ENCODE measurements at places on chromosomes 2 and 18.

GRCh38 chr18:48922801-48923730 is 27.7 kb downstream of the SMAD7 start:
- DNase-seq: peak; percentile 96

DNA sequence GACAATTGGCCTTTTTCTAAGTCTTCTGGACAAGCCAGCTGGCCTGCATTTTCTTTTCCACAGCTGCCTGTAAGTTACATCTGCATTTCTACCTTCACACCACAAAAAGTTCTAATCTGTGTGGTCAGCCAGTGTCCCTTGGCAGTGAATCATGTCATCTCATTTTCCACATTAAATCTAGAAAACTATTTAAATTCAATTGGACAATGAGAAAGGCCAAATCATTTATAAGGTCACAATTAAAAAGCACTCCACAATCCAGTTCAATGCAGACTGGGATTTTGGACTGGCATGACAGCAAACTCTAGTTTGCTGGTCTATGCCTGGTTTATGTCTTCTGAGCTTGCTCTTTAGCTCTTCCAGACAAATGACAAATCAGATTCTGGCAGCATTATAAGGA is 494.2 kb upstream of the SPHKAP start:
- DNase-seq: peak; percentile 40

DNA sequence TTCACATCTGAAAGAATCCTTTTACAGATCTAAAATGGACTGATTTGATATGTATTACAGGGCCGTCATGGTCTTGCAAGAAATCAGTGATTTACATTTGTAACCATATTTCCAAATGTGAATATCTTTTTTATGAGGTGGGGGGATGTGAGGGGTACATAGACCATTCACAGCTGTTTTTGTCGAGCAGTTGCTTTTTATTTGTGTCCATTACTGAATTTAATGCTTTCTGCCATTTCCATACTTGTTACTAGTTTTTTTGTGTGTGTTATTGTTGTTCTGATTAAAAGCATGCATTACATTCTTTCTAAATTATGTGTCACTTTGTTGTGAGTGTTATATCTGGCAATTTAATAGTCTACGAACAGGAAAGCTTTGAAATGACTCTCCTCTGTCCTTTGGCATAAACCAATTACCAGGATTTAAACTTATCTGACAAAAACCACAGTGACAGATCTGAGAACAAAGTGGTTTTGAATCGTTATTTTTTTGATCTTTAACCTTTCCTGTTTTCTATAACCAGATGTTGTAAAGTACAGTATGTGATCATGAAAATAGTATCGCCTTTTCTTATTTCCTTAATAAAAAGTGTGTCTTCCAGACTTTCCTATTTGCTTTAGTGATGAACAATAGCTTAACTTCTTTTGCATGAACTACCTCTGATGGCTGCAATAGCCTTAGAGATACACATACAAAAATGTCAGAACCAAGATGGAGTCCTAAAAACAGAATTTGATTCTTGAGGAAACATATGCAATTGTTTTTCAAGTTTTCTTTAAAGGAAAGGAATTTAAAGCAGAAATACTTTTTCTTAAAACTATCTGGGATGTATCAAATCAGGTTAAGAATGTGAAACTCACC is 354.2 kb upstream of the ACVR2A start:
- no peak for DNase-seq

DNA sequence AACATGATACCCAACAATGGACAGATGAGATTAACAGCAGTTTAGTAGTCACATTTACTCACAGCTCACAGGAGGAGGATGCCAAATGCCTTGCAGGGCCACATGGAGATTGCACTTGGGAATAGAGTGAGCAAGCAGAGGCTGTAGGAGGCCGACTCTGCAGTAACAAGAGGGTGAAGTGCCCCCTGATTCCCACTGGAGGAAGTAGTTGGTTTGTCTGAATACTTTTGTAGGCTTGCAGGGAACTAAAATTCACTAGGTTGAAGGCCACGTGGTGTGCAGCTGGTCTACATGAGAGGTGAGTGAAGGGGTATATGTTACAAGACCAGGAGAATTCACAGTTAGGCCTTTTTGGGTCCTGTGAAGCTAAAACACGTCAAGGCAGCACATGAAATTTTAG is 419.3 kb upstream of the TNP1 start:
- DNase-seq: peak; percentile 74

DNA sequence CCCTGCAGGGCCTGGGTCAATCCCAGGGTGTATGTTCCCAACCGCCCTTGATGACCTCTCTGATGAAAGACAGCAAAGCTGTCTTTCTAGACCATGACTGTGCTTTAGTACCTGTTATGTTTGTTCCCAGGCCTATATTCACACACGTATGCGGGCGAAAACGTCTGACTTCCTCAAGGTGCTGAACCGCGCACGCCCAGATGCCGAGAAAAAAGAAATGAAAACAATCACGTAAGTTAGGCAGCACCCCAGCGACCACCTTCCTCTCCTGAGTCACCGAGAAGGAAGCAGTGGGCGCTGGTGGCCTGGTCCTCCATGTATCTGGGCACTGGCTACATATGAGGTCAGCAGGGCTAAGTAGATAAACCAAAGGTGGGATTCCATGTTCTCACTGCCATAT is 11.1 kb upstream of the GPBAR1 start:
- DNase-seq: no peak

- no peak for DNase-seq
These were observed 70.6 kb downstream of the GDF7 start for GRCh38 chr2:20737505-20737904.

GRCh38 chr2:192288295-192288694 is 93.6 kb upstream of the TMEFF2 start:
- no peak for DNase-seq

DNA sequence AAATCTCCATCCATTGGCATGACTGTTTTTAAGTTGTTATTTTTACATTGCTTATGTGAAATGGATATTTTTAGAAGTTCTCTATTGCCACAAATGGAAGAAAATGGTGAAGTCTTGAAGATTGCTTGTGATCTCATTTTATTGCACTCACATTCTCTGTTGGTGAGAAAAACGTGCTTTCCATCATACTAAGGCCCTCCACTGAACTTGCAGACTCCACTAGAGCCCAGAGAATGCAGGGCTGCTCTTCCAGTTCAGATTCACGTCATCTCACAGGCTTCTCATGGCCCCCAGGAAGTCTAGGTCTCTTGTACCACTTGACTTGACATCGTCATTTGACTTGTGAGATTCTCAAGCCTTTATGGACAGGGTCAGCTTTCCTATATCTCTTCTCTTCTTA is 254.8 kb upstream of the COPS8 start:
- peak; percentile 11 for DNase-seq

DNA sequence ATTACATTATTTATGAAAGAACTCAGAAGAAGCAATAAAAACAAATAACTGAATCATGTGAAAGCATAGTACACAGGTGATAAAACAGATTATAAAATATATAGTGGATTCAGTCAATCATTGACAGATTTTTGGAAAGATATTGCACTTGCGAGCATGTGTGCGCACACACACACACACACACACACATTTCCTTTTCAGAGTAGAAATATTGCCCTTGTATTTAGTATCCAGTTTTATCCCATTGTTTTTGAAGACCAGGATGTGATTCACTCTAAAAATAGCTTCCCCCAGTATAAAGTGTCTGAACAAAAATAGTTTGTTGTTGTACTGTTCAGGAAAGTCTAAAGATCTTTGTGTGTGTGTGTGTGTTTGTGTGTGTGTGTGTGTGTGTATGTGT is 145.5 kb downstream of the CALCRL start:
- peak; percentile 69 for DNase-seq

DNA sequence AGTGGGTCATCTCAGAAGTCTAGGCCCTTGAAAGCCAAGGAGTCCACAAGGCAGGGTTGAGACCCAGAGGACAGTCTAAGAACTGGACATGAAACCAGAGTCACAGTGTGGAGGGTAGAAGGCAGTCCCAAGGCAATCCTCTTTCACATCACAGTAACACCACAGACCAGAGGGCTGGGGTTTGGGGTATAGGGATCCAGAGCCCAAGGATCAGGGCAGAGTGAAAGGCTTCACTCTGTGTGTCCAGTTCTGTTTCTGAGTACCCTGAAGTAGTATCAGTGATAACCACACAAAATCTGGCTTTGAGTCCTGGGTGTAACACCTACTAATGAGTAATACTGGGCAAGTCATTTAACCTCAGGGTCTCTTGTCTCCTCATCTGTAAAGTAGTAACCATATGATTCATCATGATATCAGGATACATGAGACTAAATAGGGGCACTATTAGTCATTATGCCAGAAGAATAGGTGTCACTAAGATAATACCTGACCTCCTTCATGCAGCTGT is 91.0 kb downstream of the ICA1L start:
- DNase-seq: no peak

DNA sequence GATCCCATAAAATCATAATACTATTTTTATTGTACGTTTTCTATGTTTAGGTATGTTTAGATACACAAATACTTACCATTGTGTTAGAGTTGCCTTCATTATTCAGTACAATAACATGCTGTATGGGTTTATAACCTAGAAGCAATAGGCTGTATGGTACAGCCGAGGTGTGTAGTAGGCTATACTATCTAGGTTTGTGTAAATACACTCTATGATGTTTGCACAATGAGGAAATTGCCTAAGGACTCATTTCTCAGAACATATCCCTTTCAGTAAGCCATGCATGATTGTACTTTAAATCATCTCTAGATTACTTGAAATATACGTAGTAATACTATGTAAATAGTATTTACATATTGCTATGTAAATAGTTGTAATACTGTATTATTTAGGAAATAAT is 156.7 kb downstream of the CDCA7 start:
- no peak for DNase-seq

Measured in AG10803 (cell line).